ENCODE measurements at places on chromosomes 6 and 20.

- no peak for DNase-seq
Observed at GRCh38 chr6:75143191-75143590, 62.7 kb downstream of the COL12A1 start.

GRCh38 chr6:28117386-28118050 lies 6.9 kb upstream of the ZSCAN16 start:
- DNase-seq = no peak

- DNase-seq = no peak
Observed at GRCh38 chr6:20692023-20692422, 157.8 kb downstream of the CDKAL1 start.

DNA sequence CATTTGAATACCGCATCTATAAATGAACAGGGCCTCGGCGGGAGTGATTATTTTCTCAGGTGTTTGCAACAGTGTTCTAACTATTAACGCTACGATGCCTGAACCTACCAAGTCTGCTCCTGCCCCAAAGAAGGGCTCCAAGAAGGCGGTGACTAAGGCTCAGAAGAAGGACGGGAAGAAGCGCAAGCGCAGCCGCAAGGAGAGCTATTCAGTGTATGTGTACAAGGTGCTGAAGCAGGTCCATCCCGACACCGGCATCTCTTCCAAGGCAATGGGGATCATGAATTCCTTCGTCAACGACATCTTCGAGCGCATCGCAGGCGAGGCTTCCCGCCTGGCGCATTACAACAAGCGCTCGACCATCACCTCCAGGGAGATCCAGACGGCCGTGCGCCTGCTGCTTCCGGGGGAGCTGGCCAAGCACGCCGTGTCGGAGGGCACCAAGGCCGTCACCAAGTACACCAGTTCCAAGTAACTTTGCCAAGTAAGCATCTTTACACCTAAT lies 70.9 kb downstream of the HFE start:
- peak; percentile 55 for DNase-seq

DNA sequence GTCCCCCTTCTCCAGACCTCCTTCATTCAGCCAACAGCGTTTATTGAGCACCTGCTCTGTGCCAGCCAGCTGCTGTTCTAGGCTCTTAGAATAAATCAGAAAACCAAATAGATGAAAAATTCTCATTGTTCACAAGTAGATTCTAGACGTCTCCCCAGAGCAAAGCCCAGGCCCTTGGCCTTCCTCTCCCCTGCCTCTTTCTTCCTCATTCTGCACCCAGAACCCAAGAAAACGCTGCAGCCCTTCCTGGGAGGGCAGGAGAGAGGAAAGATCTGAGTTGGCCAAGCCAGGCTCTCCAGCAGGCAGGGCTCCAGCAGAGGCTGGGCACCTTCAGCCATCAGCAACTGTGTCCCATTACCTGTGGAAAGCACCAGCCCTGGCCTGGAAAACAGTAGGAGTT lies 12.0 kb upstream of the BPI start:
- no peak for DNase-seq

DNA sequence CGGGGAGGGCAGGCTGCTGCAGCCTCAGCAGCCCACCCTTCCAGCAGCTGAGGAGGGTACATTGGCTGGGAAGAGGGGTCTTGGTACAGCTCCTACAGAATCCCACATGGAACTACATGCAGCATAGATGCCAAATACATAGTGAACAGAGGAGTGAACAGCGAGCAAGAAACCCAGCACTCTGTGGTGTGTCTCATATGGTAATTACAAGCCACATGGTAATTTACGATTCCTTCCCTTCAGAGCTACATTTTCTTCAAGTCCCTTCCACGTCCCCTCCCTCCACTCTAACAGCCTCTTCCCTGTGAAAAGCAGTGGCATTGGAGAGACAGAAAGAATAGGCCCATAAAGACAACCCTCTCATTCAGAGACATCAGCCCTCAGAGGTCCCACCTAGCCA lies 167.7 kb downstream of the SYNDIG1 start:
- DNase-seq = no peak

DNA sequence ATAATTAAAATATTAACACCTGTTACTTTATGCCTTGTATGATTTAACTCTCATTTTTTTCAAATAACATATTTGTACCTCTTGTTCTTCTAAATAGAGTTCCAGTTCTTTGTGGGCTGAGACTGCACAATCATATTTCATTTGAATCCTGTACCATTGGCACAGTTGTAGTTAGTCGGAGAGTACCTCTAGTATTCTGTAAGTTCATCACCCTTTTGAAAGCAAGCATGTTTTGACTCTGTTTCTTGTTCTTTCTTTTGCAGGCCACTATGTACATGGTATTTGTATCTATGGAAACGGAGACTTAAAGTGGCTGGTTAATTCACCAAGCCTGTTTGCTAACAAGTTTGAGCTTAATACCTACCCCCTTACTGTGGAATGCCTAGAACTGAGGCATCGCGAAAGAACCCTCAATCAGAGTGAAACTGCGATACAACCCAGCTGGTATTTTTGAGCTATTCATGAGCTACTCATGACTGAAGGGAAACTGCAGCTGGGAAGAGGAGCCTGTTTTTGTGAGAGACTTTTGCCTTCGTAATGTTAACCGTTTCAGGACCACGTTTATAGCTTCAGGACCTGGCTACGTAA lies 68.2 kb downstream of the C6orf52 start:
- no peak for DNase-seq

DNA sequence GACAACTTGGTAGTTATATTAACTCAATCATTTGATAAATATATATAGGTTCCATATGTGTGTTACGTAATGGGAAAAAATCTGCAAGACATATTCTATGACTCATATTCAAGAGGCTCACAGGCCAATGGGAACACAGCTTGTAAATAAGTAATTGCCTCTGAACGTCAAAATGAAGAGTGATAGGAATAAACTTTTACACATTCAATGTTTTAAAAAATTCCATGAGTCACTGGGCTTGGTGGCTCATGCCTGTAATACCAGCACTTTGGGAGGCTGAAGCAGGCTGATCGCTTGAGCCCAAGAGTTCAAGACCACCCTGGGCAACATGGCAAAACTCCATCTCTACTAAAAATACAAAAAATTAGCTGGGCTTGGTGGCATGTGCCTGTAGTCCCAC lies 209.4 kb upstream of the MCHR2 start:
- DNase-seq = no peak

DNA sequence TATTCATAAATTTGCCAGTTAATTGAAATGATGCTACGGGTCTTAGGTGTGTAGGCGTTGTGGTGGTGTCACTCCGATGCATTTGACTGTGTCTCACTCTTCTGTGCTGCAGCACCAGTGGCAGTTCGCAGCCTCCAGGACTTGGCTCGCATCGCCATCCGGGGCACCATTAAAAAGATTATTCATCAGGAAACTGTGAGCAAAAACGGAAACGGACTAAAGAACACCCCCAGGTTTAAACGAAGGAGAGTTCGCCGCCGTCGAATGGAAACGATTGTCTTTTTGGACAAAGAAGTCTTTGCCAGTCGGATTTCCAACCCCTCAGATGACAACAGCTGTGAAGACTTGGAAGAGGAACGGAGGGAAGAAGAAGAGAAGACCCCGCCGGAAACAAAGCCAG lies 17.6 kb downstream of the PCMTD2 start:
- DNase-seq = no peak

DNA sequence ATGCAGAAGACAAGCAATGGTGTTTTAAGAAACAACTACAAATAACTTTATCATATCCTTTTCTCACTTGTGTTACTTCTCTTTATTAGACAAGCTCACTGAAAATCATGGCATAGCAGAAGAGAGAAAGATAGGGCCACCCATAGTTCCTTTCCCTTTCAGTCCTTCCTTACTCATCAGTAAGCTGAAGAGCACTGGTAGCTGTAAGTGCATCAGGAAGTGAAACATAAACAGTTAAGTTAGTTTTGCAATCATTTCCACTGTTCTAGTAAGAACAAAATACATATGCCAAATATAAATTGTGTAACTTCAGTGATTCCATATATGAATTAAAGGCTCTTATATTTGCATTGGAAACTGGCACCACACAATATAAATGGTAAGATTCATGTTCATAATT lies 220.1 kb downstream of the HACE1 start:
- DNase-seq = no peak

GRCh38 chr6:16630026-16630643 lies 131.1 kb downstream of the ATXN1 start:
- no peak for DNase-seq

DNA sequence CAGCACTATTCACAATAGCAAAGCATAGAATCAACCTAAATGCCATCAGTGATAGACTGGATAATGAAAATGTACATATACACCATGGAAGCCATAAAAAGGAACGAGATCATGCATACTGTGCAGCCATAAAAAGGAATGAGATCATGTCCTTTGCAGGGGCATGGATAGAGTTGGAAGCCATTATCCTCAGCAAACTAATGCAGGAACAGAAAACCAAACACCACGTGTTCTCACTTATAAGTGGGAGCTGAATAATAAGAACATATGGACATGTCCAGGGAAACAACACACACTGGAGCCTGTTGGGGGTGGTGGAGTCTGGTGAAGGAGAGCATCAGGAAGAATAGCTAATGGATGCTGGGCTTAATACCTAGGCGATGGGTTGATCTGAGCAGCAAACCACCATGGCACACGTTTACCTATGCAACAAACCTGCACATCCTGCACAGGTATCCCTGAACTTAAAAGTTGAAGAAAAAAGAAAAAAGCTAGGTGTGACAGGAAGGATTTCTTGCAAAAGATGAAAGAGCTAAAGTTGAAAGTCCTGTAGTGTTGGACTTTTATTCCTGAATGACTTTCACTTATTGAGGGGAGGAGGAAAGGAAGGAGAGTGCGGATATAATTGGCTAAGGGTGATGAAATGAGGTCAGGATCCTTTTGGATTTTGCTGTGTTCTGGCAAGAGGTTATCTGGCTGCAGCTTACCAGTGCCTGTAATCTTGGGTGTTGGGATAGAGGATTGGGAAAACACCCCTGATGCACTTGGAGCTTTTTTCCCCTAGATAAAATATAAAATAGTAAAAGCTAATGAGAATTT lies 8.5 kb downstream of the TRMT11 start:
- DNase-seq = no peak

GRCh38 chr6:69238067-69238466 lies 558.7 kb downstream of the LMBRD1 start:
- DNase-seq = no peak

GRCh38 chr6:150880336-150880735 lies 14.8 kb downstream of the MTHFD1L start:
- DNase-seq = no peak

DNA sequence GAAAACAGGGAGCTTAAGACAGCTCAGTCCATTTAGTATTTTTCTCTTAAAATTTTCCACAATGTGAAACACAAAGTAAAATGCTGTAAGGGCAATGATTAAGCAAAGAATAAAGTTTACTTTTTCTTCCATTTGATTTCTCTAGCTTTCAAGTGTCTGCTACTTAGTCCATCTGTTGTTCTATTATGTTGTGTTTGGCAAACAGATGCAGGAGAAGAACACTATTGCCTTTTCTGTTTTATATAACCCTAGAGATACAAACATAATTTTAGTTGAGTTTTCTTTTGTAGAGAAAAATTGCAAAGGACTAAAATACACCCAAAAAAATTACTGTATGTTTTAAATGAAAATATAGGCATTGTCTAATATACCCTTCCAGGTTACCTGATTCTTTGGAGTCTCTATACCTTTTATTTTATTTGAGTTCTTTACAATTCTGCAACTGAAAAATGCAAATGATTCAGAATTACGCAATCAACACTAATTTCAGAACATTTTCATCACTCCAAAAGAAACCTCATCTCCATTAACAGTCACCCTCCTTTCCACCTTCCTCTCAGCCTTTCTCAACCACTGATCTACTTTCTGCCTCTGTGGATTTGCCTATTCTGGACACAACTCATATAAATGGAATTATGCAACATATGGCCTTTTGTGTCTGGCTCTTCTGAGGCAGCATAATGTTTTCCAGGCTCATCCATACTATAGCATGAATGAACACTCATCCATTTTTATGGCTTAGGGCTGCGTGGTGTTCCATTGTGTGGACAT lies 96.9 kb downstream of the MKKS start:
- DNase-seq = no peak

GRCh38 chr6:45626087-45626891 lies 248.6 kb upstream of the SUPT3H start:
- no peak for DNase-seq

DNA sequence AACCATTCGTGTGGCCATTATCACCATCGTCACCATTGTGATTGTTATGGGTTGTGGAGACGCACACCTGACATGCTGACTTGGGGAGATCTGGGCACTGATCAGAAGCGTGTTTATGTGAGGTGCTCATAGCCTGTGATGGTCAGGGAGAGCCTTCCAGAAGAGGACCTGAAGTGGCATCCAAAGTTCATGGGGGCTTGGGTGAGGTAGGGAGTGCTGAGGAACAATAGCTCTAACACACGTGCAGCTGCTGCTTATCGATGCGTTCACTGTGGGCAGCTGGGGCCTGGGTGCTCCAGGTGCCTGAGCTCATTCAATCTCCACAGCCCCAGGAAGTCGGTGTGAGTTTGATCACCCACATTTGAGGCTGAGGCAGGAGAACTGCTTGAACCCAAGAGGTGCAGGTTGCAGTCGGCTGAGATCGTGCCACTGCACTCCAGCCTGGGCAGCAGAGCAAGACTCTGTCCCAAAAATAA lies 227.3 kb downstream of the PREX1 start:
- DNase-seq = no peak

DNA sequence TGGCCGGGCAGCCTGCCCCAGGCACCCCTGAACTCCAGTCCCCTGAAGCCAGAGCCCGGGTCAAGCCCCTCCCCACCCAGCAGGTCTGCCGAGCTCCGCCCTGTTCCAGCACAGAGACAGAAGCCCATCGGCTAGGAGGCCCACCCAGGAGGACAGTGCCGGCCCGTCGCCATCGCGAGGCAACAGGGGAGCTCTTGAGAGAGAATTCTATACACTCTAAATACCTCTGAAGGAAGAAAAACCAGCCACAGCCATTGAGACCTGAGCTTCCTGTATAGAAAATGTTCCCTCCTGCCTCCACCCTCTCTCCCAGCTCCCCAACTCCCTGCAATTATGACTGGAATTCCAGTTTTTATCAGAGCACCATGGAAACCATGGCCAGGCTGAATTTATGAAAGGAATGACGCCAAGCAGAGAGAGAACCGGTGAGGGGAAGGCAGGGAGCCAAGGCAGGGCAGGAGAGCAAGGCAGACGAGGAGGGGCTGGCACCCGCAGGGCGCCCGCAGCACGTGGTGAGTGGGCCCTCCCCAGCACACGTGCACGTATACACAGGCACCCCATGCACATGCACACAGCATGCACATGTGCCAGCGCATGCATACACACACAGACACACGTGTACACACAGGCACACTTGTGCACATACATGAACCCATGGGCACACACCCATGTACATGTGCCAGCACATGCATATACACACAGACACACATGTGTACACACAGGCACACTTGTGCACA lies 27.6 kb upstream of the MRGBP start:
- DNase-seq = no peak

All from stimulated activated CD8-positive, alpha-beta memory T cell treated with anti-CD3 and anti-CD28 coated beads, Interleukin-15, amount 100 ng/mL, for 24 hours (primary cell).